ENCODE measurements at places on chromosomes 6 and 20. TPM values are rescaled to one million over a fixed set of nuclear protein-coding genes. Genes with fewer than 3 reads are reported as not detected.

Gene ULBP3
- total RNA-seq = 0.98 TPM

Gene GFRA4
- not detected for total RNA-seq

Gene KHDRBS2
- total RNA-seq = not detected

Gene TP53TG5
- total RNA-seq = 0.09 TPM

Gene THEMIS
- 48.1 TPM for total RNA-seq

Gene RAET1E
- total RNA-seq = not detected

Gene RFX6
- not detected for total RNA-seq

Gene AVP
- total RNA-seq = not detected

Gene OXT
- total RNA-seq = not detected

Gene GPANK1
- total RNA-seq = 29.2 TPM

Gene FILIP1
- total RNA-seq = not detected

Gene COL21A1
- not detected for total RNA-seq

Gene KHDC1L
- not detected for total RNA-seq

Gene NOTCH4
- total RNA-seq = 0.16 TPM

Gene CD2AP
- 30.8 TPM for total RNA-seq

Gene DTD1
- total RNA-seq = 28.0 TPM

Gene TMC2
- total RNA-seq = not detected

Gene PNISR
- total RNA-seq = 116 TPM

All from T-helper 2 cell treated with Interferon-gamma antibody and Interleukin-4, amounts not matched to agents 100 ng/mL and 5 ng/mL, for 36 hours (primary cell).